ELR (cell line): ENCODE measurements at places on chromosomes 12 and 14.

DNA sequence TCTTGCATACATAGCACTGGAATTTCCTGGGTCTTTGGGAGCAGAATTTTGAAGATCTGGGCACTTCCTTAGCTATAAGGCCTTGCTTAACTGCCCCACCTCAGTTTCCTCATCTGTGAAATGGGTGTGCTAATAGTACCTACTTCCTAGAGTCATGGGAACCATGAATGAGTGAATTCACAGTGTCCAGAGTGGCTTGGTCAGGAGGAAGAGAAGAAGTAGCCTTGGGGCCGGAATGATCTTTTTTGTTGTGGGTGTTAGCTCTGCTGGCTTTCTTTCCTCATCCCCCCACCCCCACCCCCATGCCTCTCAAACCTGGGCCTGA, 2.4 kb downstream of the SH2B3 start:
- peak; percentile 42 for DNase-seq

DNA sequence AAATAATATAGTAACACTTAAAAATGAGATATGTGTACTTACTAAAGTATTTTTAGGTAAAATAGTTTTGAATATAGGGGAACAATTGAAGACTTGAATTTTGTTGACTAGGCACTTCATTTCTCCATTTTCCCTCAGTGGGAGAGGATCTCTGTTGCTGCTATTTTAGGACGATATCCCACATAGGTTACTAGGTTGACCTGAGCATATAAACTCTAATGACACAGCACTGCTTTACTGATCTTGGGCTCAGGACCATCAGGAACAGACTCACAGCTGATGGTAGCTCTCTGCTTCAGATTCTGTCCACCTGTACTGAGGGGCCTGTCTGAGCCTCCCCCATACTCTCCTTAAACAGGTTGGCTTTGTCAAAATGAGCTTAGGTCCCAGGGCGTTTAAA, 5.9 kb downstream of the NEDD1 start:
- no peak for DNase-seq

DNA sequence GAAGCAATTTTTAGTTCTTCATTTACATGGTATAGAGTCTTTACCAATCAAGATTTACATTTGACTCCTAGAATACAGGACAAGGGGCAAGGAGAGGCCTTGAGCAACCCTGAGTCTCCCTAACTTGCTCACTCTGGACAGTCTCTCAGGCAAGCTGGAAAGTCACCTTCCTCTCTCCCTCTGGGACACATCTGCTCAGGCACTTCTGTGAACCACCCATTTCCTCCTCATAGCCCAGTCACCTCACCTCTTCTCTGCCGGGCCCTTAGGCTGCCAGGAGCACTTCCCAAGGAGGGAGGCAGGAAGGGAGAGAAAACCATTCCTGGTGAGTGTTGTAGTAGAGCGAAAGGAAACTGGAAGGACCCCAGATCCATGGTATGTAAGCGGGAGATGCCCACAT, 202.8 kb downstream of the TTC7B start:
- DNase-seq, result no peak

DNA sequence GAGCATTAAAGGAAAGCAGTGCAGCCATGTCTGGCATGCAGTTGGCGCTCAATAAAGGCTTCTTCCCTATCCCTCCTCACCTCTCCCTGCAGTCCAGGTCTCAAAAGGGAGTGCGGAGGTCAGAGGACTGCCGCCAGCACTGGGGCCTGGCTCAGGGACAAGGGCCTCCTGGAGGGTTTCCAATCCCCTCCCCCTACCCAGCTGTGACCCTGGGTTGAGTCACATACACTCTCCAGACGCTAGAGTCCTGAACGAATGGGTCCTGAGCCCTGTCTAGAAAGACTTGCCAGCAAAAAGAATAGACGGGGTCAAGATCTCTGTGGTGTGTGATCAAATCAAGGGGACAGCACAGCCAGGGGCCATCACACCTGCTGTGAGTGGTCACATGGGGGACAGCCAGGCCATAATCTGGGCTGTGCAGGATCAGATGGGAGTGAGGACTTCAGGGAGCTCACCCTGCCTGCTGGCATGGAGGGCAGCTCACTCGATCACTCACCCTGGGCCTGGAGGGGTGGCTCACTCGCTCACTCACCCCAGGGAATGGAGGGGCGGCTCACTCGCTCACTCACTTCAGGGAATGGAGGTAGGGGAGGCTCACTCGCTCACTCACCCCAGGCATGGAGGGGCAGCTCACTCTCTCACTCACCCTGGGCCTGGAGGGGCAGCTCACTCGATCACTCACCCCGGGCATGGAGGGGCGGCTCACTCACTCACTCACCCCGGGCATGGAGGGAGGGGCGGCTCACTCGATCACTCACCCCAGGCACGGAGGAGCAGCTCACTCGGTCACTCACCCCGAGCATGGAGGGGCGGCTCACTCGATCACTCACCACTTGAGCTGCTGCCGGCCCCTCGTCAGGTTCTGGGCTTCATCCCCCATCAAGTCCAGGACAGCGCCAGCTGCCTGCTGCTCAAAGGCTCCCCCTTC, 12.8 kb downstream of the CFAP73 start:
- peak; percentile 57 for DNase-seq

DNA sequence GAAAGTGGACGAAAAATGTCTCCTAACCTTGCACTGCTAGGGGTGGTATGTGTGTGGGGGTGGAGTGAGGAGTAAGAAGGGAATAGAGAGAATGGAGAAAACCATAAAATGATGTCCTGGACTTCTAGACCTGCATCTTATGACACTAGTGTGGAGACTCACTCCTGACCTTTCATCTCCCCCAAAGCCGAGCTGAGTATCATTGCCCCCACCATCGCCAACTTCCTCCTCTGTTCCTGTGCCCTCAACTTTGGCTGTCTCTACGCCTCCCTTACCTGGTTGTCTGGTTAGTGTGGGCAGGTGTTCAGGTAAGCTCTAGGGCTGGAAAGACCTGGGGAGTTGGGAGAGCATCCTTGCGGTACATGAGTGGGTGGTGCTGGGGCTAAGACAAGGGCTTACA, 4.5 kb upstream of the KLHL33 start:
- DNase-seq, result no peak

- DNase-seq, result no peak
Observed at GRCh38 chr12:105090361-105090760, 6.1 kb upstream of the ALDH1L2 start.

- no peak for DNase-seq
Observed at GRCh38 chr12:113056631-113057488, at the start of gene DTX1. Gene DTX1, plus strand, starts transcription at chr12:113056730. Its CDS starts 1,463 bp downstream, at chr12:113058193.

- DNase-seq, result no peak
Observed at GRCh38 chr14:91346838-91347173, 70.8 kb downstream of the CCDC88C start.

- peak; percentile 32 for DNase-seq
Observed at GRCh38 chr12:87140262-87140661, 884.1 kb upstream of the MGAT4C start.

- no peak for DNase-seq
Observed at GRCh38 chr14:100749967-100750597, 23.4 kb downstream of the DLK1 start.

- peak; percentile 70 for DNase-seq
Observed at GRCh38 chr14:32576088-32576795, 247.1 kb downstream of the AKAP6 start.

GRCh38 chr14:46368275-46368674, 283.3 kb downstream of the RPL10L start:
- DNase-seq, result peak; percentile 3

GRCh38 chr14:96666088-96666487, 131.1 kb upstream of the VRK1 start:
- no peak for DNase-seq

DNA sequence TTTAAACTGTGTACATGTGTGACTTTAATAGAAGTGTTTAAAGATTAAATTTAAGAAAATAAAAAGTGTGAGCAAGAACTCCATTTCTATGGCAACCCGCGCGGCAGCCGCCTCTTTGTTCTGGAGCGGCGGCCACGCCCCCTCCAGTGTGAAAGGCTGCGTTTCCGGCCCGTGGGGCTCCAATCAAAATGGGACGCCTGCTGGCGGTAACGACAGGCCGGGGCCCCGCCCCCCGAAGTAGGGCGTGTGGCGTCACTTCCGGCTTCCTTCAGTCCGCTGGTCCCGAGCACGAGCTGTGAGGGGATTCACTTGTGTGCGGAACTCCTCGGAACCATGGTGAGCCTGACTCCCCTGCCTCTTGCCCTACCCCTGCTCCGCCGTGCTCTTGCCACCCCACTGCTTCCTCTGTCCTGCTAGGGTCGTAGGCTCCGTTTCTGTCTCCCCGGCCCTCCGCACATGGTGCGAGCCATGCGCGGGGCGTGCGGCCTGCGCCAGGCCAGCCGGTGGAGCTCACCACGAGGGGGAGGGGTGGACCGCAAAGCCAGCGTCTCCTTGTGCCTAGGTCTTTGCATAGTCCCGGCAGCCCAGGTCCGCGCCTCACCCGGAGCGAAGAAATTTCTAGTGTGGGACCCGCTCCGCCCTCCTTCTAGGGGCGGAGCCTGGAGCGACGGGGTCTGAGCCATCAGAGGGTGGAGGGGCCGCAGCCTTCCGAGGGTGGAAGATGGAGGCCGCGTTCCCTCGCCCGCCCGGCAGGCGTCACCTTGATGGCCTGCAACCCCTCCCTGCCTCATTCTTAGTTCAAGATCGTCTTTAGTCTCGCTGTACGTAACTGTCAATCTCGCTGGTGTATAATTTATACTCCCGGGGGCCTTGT, at the start of gene CCT2:
CCT2 (plus strand) TSS at position 271 of the 874 bp plus-strand sequence; CDS start at position 334, 63 bp downstream.
- DNase-seq, result peak; percentile 98

GRCh38 chr14:98953551-98954348, 318.2 kb downstream of the BCL11B start:
- DNase-seq, result no peak

- DNase-seq, result peak; percentile 88
Observed at GRCh38 chr14:91284146-91284790, 39.8 kb upstream of the GPR68 start.

DNA sequence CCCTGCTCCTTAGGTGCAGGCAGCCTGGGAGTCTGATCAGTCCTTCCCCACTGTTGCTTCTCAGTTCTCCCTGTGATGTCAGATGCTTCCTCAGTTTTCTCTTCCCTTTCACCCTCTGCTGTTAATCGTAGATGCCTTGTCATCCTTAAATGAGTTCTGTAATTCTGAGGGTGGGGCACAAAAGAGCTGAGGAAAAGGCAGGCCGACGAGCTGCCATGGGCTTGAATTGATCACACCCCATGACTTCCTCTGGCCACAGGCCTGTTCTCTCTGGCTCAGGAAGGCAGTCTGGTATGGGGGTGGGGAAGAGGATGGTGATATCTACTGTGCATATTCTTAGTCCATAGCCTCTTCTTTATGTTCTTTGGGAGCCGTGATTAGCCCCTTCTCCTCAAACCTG, 5.2 kb upstream of the AP1G2 start:
- no peak for DNase-seq

DNA sequence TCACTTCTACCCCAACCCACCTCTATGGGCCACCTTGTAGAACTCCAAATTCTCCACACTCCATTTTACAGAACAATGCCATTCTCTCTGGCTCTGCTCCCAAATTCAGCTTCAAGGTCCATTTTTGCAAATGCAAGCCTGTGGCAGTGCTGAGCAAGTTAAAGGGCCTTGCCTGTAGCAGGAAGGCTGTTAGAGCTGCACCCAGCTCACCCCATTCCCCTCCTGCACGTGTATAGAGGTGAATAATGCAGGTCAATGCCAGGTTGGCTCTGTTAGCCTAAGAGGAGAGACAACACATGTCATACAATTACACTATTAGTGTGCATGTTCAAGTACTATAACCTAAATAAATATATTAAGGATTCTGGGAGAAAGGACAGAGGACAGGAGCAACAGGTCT, 120.4 kb downstream of the TBX5 start:
- no peak for DNase-seq

DNA sequence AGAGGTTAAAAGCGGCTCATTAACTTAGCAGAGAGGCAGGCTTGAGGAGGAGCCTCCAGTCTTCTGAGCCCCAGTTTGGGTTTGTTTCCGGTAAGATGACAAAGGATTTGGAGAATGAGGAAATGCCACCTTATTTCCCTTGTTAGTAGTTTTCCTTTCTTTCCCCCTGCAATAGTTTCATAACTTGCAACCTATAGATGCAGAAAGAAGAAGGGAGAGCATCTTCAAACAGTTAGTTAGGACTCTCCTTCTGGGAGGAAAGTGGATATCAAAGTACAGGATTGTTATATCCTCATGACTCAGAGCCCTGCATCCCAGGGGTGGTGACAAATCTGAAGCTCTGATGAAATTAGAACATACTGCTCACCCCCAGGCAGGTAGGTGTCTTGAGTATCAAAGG, 180.7 kb upstream of the SLC38A2 start:
- peak; percentile 93 for DNase-seq

DNA sequence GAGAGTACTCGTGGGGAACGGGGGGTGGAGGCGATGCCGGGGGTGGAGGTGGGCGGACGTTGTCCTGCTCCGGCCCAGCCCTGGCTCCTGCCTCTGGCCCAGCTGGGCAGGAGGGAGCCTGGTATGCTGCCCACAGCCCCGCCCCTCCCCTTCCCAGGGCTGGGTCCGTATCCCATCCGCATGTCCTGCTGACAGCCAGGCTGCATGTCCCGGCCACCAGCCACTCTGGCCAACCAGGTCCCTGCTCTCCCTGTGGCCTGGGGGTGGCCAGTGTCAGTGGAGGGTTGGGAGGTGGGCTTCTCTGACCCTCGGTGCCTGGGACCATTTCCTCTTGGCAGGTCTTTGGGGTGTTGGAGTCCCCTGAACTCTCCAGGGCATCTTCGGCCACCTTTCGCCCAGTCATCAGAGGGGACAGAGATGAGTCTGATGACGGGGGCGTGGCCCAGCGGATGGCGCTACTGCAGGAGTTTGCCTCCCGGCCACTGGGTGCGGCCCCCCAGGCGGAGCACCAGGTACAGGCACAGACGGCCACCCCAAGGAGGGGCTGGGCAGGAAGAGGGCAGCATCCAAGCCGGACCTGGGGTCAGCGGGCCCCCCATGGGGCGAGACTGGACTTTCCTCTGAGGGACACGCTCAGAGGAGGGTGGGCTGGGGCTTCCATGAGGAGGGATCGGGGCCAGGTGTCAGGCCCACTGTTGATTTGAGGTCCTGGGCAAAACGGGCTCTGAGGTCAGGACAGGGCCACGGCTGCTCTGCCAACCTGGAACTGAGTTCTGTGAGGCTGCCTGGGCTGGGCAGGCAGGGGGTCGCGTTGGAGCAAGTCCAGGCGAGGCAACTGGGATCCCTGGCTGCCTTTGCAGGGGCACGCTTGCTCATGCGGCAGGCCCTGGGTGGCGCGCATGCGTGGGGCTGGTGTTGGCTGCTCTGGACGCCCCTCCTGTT, 20.2 kb downstream of the CEP170B start:
- DNase-seq, result no peak

- peak; percentile 58 for DNase-seq
Observed at GRCh38 chr12:115468087-115468510, 784.1 kb upstream of the TBX3 start.

DNA sequence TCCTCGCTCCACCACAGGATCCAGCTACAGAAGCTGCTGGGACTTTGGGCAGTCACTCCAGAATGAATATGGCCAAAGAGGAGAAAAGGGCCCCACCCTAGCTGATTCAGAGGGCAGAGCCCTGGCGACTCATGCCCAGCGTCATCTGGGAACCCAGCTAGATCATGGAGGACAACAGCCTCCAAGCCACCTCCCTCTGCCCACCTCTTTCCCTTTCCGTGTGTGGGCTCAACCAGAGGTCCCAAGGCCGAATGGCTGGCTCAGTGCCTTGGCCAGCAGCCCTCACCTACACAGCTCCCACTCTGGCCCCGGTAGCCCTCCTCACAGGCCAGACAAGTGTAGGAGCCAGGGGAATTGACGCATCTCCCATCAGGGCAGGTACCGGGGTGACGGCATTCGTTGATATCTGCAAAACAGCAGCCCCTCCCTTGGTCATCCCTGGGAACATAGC, 17.4 kb downstream of the ISCA2 start:
- peak; percentile 84 for DNase-seq

- DNase-seq, result no peak
Observed at GRCh38 chr12:66108386-66108785, 22.2 kb downstream of the LLPH start.
